ENCODE measurements at places on chromosomes 11 and 22. TPM values are rescaled to one million over a fixed set of nuclear protein-coding genes. Genes with fewer than 3 reads are reported as not detected.

Gene FGF19
- polyA plus RNA-seq: not detected

Gene SLC43A3
- 15.0 TPM for polyA plus RNA-seq

Gene KLHL35
- 1.2 TPM for polyA plus RNA-seq

Gene TMEM134
- polyA plus RNA-seq: 130 TPM

Gene GP1BB
- polyA plus RNA-seq: 12.4 TPM

Gene KLHDC7B
- polyA plus RNA-seq: 0.25 TPM

Gene NPAS4
- polyA plus RNA-seq: 0.25 TPM

Gene MUC15
- polyA plus RNA-seq: not detected

Gene NLRP14
- polyA plus RNA-seq: not detected

Gene RHBDD3
- polyA plus RNA-seq: 9.8 TPM

Gene IGSF22
- 0.75 TPM for polyA plus RNA-seq

Gene SLC1A2
- polyA plus RNA-seq: 3.1 TPM

Gene PDGFB
- 3.6 TPM for polyA plus RNA-seq

Gene TCN2
- polyA plus RNA-seq: 10.1 TPM
